ENCODE measurements at places on chromosomes 2 and 18.

GRCh38 chr18:48914581-48915251 is 36.0 kb downstream of the SMAD7 start:
- no peak for DNase-seq

DNA sequence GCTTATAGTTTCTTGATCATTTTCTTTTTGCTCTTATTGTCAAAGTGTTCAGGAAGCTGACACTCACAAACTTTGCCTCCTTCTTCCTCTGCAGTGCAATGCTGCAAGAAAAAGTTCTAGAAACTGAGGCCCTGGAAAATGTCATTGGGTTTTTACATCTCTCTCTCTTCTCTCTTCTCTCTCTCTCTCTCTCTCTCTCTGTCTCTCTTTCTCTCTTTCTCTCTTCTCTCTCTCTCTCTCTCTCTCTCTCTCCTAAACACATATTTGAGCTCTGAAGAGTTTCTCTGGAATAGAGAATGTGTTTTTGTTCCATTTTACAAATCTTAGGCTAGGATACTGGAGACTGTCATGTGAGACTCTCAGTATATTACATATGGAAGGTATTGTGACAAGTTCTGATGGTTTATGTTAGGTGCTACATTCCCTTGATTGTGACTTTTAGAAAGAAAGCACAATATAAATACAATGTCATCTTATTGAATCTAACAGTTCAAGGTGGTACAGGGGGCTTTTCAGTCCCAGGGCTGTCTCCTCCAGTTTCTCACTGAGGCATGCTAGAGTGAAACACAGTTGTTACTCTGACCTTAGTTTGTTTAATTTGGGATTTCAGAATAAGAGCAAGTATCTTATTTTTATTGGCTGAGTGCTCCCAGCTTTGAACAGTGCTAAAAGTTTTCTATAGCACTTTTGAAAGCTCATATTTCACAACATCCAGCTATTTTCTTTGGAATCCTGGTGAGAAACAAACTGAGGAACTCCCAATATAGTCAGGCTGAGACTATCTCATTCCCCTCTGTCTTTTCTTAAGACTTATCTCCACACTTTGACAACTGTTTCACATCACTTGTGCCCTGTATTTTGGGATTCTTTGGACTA is 41.4 kb upstream of the EHBP1 start:
- no peak for DNase-seq

DNA sequence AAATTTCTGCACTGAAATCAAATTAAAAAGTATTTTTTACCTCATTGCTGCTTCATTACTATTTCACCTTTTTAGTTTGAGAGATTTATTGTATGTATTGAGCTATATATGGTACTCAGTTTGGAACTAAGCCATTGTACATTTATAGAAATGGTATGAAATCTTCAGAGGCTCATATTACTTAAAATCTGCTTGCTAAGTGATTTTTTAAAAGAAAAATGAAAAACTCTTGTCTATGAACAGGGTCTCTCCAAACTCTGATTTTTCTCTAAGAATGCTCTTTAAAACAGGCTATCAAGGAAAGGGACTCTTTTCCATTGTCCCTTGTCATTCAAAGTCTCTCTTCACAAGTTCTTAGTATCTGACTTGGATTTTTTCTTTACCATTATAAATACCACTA is 31.8 kb downstream of the C1D start:
- DNase-seq = no peak

DNA sequence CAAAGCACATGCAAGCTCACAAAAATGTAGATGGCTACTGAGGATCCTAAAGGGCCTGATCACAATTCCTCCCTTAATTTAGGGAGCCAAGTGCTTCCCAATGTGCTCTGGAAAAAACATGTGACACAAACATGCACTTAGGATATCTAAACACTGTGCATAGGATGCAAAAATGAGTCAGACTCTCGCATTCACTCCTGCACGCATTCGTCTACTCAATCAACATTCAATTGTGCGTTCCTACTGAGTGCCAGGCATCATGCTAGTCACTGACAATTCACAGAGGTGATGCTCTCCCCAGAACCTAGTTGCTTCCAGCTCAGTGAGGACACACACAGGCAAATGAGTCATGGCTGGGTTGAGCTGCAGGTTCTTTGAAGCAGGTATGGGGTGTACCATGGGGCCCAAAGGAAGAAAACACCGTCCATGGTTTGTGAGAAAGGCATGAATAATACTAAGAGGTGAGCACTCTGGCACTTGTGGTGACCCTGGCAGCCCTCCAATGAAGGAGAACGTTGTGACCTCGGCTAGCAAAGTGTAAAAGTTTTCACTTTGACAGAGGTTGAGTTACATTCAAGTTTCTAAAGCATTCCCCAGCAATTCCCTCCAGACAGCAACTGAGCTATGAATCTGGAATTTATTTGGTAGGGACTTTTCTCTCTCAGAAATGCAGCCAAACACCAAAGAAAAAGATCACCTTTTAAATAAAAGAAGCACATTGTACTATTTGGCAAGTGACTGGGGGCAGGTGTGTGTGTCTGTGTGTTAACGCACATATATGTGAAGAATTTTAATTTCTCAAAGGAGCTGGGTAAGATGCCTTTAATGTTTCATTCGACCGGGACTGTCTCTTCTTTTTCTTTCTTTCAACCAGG is 173.3 kb downstream of the ALPK2 start:
- DNase-seq = peak; percentile 31

- peak; percentile 41 for DNase-seq
These were observed 109.1 kb downstream of the FIGN start for GRCh38 chr2:163626639-163627109.

- no peak for DNase-seq
These were observed 29.8 kb upstream of the ZNF385B start for GRCh38 chr2:179891237-179891636.

DNA sequence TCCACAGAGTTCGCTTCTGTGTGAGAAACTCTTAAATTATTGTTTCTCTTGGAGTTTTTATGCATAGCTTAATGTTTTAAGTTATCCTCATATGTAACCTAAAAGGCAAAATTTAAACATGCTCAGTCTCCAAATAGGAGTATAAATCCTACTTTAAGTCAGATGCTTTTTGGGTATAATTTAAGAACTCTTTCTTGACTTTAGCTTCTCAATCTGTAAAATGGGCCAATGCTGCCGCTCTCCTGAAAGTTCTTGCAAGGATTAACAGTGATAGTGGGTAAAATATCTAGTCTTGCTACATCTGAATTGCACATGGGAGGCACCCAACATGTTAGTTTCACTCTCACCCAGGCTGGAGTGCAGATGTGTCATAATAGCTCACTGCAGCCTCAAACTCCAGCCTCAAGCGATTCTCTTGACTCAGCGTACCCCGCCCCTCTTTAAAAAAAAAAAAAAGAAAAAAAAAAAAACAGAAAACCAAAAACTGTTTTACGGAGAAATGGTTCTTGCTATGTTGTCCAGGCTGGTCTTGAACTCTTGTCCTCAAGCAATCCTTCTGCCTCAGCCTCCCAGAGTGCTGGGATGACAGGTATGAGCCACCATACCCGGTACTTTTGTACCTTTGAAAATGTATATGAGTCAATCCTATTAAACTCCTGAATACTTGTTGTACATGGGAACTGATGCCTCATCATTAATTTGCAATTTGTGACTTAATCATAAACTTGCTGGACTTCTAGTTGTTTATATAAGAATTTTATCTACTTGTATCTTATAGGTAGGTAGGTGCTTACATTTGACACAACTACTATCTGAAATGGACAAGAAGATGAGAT is 1.8 kb downstream of the FBXO48 start:
- no peak for DNase-seq

DNA sequence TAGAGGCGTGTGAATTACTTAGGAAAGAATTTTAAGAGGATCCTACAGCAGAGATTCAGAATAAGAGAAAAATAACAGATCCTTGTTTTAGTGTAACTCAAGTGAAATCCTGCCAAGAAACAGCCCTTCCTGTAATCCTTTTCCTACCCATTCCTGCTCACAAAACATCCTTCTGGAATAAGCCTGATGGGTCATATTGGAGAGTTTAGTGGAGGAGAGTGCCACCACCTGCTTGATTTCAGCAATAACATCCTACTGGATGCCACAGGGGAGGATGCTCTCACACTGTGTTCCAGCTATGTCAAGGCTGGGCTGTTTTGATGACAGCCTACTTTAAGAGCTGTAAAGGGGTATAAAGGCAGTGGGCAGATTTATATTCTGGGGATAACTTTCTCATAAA is 54.8 kb upstream of the CCDC178 start:
- no peak for DNase-seq

GRCh38 chr2:118309946-118310680 is 221.8 kb downstream of the INSIG2 start:
- no peak for DNase-seq

DNA sequence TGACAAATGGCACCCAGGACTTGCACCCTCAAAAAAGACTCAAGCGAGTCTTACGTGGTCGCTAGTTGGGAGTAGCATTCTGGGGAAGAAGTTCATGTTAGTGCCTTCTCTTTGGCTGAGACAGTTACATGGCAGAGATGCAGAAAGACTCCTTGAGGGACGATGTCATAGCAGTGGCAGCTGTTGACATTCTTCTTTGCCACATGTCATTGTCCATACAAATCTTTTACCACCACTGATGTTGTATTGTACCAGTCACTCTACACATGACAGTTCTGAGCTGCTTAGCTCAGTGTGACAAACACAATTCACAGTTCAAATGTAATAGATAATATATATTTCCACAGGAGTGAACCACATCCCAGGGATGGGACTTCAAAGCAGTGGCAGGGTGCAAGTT is 197.1 kb downstream of the TCF4 start:
- DNase-seq = no peak

DNA sequence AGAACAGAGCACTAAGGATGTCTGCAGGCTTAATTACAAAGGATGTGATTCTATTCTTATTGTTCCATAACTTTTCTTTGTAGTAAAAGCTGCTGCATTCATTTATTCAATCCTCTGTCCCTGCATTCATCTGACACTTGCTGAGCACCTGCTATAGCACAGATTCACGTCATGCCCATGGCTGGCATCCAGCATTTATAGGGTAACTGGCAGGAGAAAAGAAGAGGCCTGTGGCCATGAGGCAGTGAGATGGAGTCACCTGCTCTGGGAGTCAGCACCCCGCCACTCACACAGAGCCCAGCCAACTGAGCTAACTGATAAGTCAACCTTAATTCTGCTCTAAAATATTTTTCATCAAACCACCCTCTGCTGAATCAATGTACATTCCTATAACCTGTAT is 18.3 kb upstream of the CDC42EP3 start:
- DNase-seq = no peak

GRCh38 chr2:144402251-144402650 is 117.7 kb downstream of the ZEB2 start:
- DNase-seq = no peak

DNA sequence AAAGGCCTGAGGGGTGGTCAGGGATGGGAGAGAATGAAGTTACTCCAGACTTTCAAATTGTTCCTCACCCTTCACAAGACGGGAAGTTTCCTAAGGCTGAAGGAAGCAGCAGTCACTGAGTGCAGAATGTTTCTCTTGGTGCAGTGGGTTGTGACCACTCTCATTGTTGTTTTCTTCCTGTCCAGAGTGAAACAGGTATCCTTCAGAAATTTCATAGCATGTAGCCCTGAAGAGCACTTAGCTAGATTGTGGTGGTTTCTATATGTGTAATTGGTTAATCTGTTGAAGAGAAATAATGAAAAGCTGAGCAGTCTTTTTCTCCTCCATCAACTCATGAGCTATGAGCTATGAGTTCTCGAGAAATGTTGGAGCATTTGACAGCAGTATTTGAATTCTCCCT is 96.8 kb downstream of the GPD2 start:
- no peak for DNase-seq

GRCh38 chr2:97706112-97706511 is 7.3 kb upstream of the ZAP70 start:
- DNase-seq = no peak

- DNase-seq = no peak
These were observed 366.1 kb downstream of the CLIP4 start for GRCh38 chr2:29481313-29481712.

- no peak for DNase-seq
These were observed 49.0 kb downstream of the CAPN13 start for GRCh38 chr2:30758191-30758651.

- no peak for DNase-seq
These were observed 221.0 kb downstream of the OSR1 start for GRCh38 chr2:19137433-19137832.

DNA sequence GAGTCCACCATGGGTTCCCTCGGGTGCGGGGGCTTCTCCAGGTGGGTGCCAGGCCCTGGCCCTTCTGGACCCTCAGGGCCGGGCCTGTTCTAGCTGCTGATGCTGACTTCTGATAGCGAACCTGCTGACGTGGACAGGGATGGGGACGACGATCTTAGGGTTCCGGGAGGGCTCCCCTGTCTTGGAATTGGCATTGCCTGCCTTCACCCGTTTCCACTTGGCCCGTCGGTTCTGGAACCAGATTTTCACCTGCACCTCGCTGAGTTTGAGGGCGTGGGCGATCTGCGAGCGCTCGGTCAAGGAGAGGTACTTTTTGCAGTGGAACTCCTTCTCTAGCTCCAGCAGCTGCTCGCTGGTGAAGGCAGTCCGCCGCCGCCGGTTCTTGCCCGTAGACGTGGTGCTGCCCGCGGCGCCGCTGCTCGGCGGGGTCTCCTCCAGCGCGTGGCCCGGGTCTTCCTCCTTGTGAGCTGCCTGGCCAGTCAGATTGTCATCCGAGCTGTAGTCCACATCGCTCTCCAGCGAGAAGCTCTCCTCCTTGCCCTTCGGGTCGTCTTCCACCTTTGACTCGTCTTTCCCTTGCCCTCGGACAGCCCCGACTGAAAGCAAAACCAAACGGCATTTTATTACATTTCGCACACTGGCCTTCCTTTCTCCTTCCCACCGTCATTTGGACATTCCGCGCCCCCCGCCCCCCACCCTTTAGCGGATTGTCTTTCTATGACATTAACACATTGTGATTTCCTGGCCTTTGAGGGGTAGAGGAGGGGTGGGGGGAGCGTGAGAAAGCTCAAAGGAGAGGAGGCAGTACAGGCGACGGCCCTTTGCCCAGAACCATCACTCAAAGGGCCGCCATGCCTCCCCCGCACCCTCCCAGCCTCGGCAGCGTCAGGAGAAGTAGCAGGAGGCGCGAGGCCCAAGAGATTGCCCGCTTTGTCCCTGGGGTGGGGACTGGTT is 2.1 kb downstream of the GBX2 start:
- DNase-seq = no peak

GRCh38 chr2:31297751-31298150 is 63.8 kb downstream of the EHD3 start:
- no peak for DNase-seq

DNA sequence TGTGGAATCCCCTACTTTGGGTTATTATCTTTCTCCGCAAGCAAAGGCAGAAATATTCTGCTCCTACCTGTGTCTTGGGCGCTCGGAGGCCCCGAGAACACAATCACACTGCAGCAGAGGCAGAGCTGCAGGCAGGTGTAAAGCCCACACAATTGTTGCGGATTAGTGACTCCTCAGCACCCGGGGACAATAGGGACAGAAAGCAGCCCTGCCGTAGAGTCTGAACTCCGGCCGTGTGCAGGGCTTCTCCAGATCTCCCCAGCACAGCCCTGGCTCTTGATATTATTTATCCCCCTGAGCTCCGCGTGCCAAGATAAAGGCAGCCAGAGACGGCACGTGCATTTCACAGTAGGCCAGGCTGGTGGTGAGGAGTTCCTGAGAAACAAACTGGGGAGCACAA is 229.2 kb downstream of the EN1 start:
- DNase-seq = no peak
